ENCODE measurements at places on chromosomes 6 and 20. TPM values are rescaled to one million over a fixed set of nuclear protein-coding genes. Genes with fewer than 3 reads are reported as not detected.

DNA sequence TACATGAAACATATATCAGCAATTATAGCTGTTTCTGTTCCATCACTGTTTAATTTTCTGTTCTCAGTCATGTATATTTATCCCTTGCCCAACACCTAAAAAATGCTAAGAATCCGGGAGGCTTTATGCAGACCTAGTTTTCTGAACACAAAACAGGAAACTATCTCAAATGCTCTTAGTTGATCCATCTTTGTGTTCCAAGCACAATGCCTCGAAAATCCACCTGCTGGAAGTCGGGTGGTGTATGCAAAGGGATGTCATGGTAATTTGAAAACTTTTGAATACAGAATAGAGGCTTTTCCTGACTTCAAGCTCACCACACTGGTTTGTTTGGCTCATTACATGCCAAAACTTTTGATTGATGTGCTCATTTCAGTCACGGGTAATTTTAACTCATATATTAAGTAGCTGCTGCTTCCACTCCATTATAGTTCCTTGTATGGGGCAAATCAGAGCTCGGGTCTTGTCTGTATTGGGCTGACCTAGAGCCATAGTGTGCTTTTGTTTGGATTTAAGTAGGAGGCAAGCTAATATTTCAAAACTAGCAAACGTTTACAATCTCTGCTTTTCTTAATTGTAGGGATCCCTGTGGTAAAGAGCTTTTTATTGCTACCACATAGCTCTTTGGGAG is 646.5 kb upstream of the EPHA7 start:
- DNase-seq, result no peak
- H3K36me3 ChIP-seq, result no peaks in the 10 kb centered on the region
- no peak overlapping the region for H3K27ac ChIP-seq
- no peaks in the 10 kb centered on the region for H3K4me1 ChIP-seq
- no peaks in the 10 kb centered on the region for H3K27me3 ChIP-seq

BNIP5 gene
- total RNA-seq, result not detected

- H3K27ac ChIP-seq, result no peak overlapping the region
- no peak for DNase-seq
- no peaks in the 10 kb centered on the region for H3K27me3 ChIP-seq
- H3K4me1 ChIP-seq, result peaks cover 47% of the 10 kb centered on the region
- no peak overlapping the region for H3K4me3 ChIP-seq
These were observed 2.8 kb upstream of the TMEM30A start for GRCh38 chr6:75287424-75287823.

IPCEF1 gene
- 3.8 TPM for total RNA-seq

HELZ2 gene
- total RNA-seq, result 45.2 TPM

Measured in thoracic aorta (tissue), 2 donors.